Cardiac fibroblast (primary cell): ENCODE measurements at places on chromosomes 2 and 18.
A peak's percentile ranks its signal among the peaks of the same experiment; 100 is the strongest.

DNA sequence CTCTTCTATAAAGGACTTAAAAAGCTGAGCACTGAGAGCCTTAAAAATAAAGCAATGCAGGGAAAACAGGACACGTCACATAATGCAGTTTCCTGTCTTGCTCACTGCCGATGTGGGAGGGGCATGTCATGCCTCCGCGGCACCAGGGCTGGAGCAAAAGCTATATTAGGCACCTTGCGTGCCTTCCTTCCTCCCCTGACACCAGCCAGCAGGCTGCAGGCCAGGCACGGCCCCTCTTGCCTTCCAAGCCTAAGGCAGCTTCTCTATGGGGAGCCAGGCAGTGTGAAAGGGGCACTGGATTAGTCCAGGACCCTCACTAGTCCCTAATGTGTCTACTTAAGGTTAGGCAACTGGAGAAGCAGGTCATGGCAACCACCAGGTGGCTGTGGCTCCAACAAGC, 26.3 kb downstream of the MRPL35 start:
- DNase-seq: peak; percentile 71

- peak; percentile 12 for DNase-seq
Measured at GRCh38 chr18:33596178-33596854, 18.3 kb downstream of the ASXL3 start.

GRCh38 chr18:30929718-30930117, 112.8 kb downstream of the DSC3 start:
- no peak for DNase-seq

- no peak for DNase-seq
Measured at GRCh38 chr2:120898961-120899750, 163.5 kb downstream of the GLI2 start.

GRCh38 chr2:217223222-217223930, 363.5 kb upstream of the TNP1 start:
- peak; percentile 87 for DNase-seq

DNA sequence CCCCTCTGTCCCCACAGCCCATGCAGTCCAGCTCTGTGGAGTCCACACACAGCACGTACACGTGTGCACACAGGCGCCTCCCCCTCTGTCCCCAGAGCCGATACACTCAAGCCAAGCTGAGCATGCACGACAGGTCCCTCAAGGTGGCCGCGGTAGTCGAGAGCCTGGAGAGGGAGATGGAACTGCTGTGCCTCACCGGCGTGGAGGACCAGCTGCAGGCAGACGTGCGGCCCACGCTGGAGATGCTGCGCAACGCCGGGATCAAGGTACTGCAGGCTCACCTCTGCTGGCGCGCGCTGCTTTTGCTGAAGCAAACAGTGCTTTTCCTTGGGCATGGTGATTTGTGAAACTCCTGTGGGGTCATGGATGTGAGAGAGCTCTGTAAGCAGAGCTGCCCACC, 58.5 kb upstream of the NFATC1 start:
- DNase-seq: no peak
